Eye (tissue), 1 donor: ENCODE measurements at places on chromosomes 5 and 9.

DNA sequence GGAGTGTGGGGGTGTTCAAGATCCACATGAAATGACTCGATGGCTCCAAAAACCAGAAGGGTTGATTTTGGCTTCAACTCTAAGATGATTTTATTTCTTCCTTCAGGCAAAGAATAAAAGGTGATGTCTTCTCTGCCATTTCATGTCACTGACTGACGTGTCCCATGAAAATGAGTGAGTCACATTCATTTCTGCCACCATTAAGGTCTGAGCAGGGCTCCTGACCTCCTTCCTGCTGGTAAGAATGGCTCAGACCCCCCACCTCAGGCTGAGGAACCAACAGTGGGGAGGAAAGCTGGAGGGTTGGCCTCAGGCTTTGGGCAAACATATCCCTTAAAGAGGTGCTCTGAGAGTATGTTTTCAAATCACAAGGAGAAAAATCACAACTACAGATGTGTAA is 53.9 kb upstream of the ZNF354A start:
- DNase-seq = no peak

DNA sequence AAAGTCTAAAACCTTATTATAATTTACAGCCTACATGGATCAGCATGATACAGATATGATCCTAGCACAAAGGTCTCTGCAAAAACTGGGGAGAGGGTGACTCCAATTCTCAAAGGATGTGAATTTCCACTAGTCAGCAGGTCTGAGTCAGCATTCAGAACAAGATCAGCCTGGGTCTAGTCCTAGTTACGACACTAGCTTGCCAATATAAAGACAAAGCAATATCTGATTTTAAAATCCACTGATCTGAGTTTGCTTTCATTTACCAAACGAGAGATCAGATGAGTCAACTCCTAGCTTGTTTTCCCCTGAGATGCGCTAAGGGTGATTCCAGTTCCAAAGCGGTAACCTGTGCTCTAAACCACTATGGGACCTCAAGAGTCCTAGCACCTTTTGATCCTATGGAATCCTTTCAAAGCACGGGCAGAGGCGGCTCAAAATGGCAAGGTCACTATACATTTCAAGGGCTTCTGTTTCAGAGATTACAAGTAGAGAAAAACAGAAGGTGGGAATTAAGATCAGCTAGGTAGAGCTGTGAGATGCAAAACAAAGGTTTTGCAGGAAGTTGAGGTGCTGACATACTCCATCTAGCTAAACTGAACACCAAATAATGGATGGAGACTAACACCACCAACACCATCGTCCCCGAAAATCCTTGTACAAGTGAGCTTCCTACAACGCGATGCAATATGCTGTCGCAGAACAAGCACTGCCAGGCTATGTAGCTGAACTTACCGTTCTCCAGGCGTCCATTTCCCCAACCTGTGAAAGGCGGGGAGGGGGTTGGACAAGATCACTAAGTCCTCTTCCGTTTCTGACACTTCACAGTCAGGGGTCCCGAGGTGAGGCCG is 906 bp downstream of the SLC25A51 start:
- DNase-seq = no peak

DNA sequence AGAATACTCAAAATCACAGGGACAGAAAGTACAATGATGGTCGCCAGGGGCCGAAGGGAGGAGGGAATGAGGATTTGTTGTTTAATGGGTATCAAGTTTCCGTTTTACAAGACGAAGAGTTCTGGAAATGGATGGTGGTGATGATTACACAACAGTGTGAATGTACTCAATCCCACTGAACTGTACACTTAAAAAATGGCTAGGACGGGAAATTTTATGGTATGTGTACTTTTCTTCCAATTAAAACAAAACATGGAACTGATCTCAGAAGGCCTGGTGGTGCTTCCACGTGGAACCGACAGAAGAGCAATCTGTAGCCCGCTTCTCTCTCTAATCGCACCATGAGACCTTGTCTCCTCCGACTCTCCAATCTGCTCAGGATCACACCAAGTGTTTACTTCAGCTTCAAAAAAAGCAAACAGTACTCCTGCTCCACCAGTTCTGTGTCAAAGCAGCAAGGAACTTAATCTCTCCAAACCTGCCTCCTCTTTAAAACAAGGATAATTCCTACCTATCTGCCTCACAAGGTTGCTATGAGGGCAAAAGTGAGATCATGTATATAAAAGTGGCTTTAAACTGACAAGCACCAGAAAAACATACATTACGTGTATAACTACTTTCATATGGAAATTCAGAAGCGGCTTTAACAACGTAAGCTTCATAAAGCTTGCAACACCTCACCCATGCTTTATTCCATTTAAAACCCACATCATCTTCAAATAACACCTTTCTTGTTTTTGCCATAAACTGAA is 2.1 kb downstream of the ECPAS start:
- no peak for DNase-seq

DNA sequence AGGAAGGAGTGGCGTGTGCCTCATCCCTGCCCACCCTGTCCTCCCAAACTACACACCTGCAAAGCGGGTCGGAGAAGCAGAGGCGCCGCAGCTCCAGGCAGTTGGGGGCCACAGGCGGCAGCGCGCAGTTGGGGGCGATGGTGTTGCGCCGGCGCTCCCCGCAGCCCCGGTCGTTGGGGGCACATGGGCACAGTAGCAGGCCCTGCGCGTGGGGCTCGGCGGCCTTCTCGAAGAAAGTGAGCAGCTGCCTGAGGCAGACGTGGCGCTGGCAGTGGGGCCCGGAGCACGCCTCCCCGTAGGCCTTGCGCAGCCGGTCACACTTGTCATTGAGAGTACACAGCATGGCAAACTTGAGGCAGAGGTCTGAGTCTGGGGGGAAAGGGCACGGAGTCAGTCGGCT is 16.8 kb downstream of the GFRA3 start:
- DNase-seq = no peak

DNA sequence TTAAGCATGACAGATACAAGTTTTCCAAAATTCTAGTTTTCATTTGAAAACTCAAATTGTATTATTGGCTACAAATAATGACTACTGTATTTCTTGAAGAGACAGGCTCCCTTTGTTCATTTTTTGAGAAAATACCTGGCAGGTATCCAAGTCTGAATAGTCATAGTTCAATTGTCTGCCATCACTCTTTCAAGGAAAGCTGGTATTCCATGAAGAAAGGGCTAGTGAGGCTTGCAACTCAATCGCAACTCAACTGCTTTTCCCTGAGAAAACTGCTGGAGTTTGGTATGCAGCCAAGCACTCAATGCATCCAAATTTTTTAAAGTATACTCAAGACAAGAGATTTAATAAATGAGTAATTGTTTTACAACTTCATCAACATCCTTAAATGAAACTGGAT is 61.4 kb upstream of the TRIO start:
- no peak for DNase-seq
